Naive thymus-derived CD8-positive, alpha-beta T cell (primary cell): ENCODE measurements at places on chromosomes 12 and 14. TPM values are rescaled to one million over a fixed set of nuclear protein-coding genes. Genes with fewer than 3 reads are reported as not detected.

Gene STXBP6
- total RNA-seq, result not detected

Gene TGM1
- total RNA-seq, result 6.5 TPM

Gene RTL1
- not detected for total RNA-seq

Gene MFAP5
- not detected for total RNA-seq

Gene IFI27
- total RNA-seq, result 1.8 TPM

Gene FOXA1
- not detected for total RNA-seq

Gene ZC2HC1C
- not detected for total RNA-seq

Gene NKX2-1
- not detected for total RNA-seq

Gene FGF23
- not detected for total RNA-seq

Gene ASCL1
- total RNA-seq, result not detected

Gene CABP1
- total RNA-seq, result 0.34 TPM

Gene DENND5B
- 0.99 TPM for total RNA-seq

Gene POTEG
- total RNA-seq, result not detected

Gene KRT84
- not detected for total RNA-seq

Gene SLC22A17
- total RNA-seq, result 20.8 TPM

Gene ATG14
- total RNA-seq, result 17.6 TPM

Gene SLC10A1
- not detected for total RNA-seq

Gene LRRC23
- 10.5 TPM for total RNA-seq

Gene IFNG-AS1
- total RNA-seq, result 1.9 TPM

Gene PMCH
- not detected for total RNA-seq

Gene C12orf56
- total RNA-seq, result not detected

Gene ITGB7
- 353 TPM for total RNA-seq

Gene GPRC5A
- not detected for total RNA-seq

Gene HOXC12
- total RNA-seq, result not detected

Gene RIN3
- 146 TPM for total RNA-seq

Gene AGAP2
- total RNA-seq, result 58.8 TPM

Gene SIX6
- not detected for total RNA-seq

Gene PLBD1
- total RNA-seq, result 0.25 TPM

Gene RFX4
- total RNA-seq, result not detected

Gene MTRFR
- 62.0 TPM for total RNA-seq

Gene CPNE8
- 1.6 TPM for total RNA-seq

Gene MYF5
- total RNA-seq, result not detected

Gene TMTC2
- total RNA-seq, result 3.7 TPM

Gene CDC42BPB
- 6.3 TPM for total RNA-seq

Gene NR2C1
- total RNA-seq, result 59.0 TPM

Gene KRT79
- total RNA-seq, result not detected

Gene PKP2
- not detected for total RNA-seq

Gene IFNG
- not detected for total RNA-seq

Gene B4GALNT3
- total RNA-seq, result 0.34 TPM

Gene AKAP6
- 4.6 TPM for total RNA-seq

Gene KCNMB4
- 2.6 TPM for total RNA-seq
